NCI-H2029 (cell line): ENCODE measurements at places on chromosomes 11 and 22.

DNA sequence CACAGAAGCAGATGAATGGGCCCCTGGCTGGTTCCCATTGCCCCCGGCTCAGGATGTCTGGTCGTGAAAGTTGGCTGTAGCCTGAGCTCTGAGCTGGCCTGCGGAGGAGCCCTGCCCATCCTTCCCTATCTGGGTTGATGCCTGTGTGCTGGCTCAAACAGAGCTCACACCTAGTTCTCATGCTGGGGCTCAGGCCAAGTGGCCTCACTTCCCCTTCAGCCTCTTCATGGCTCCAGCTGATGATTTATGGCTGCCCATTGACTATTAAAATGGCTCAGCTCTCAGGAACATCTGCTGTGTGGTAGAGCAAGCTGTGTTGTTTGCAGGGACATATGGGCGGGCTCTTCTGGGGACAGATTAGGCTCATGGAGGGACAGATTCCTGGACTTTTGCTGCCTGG lies 64.7 kb downstream of the ADAMTS15 start:
- peak; percentile 83 for DNase-seq

DNA sequence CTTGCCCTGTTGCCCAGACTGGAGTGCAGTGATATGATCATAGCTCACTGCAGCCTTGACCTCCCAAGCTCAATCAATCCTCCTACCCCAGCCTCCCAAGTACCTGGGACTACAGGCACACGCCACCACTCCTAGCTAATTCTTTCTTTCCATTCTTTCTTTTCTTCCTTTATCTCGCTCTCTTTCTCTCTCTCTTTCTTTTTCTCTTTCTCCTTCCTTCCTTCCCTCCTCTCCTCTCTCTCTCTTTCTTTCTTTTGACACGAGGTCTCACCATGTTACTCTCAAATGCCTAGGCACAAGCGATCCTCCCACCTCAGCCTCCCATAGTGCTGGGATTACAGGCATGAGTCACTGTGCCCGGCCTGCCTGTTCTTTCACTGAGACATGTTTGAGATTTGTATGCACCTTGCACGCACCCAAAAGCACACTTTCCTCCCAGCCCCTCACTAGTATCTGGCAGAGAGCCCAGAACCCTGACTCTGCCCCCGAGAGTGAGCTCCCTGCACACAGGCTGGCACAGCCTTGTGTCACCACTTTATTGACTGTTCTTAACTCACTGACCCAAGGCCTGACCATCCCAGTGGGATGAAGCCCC lies 56.8 kb downstream of the CD6 start:
- no peak for DNase-seq

GRCh38 chr11:43567396-43567975 lies 113.1 kb upstream of the HSD17B12 start:
- DNase-seq = no peak

DNA sequence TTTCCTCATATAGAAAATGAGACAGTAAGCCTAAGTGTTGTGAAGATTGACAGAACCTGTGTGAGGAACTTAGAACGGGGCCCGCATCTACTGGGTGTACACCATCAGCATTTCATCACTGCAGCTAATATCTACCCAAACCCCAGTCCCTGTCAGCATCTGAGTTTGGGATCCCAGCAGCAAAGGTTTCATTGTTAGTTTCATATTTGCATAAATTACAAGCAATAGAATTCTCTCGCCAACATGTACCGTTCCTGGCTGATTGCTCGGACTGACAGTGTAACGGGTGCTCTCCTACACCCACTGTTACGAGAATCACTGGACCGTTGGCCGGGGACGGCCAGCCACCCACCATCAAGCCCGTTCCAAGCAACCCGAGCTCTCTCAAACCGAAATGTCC lies 10.4 kb upstream of the TMPRSS6 start:
- no peak for DNase-seq

GRCh38 chr22:27686534-27686933 lies 115.0 kb downstream of the MN1 start:
- no peak for DNase-seq

DNA sequence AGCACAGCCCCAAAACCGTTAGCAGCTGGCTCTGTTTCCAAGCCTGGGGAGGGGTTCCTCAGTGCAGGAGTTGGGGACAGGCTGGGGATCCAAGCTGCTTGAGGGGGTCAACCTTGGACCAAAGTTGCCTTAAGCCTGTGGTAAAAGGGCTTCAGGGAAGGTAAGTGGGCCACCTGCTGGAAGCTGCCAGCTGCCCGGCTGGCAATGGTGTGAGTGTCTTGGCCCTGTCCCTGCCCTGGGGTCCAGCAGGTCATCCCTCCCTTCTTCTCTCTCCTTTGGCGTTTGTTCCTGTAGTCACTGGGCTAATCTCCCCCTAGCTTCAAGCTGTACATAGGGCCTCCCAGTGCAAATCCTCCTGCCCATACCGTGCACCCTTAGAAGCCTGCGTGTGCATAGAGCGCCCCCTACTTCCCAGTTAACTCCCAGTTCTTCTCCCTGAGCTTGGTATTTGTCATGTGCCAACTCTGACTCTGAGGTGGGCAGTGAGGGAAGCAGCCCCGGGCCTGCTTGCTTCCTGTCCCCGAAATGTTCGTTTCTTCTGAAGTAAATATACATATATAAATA lies 4.4 kb downstream of the TMEM258 start:
- DNase-seq = no peak

- DNase-seq = no peak
Observed at GRCh38 chr11:63445720-63446119, 45.2 kb downstream of the PLAAT5 start.

GRCh38 chr11:36156817-36157519 lies 132.3 kb downstream of the COMMD9 start:
- DNase-seq = no peak

DNA sequence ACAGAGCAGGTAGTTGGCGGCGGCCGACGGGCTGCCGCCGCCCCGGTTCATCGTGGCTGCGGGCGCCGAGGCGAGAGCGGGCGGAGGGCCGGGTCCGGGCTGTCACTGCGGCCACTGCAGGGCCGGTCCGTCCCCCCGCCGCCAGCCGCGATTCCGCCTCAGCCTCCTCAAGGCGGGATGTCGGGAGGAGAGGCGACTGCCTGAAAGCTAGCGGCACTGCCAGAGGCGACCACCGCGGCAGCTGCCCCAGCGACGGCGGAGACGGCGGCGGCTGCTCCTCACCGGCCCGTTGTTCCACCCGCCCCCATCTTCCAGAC lies 234 bp downstream of the SESN3 start:
- DNase-seq = no peak
